Stimulated activated CD8-positive, alpha-beta memory T cell treated with anti-CD3 and anti-CD28 coated beads, Interleukin-4, amount 100 ng/mL, for 1 hour (primary cell): ENCODE measurements at places on chromosomes 11 and 22.

DNA sequence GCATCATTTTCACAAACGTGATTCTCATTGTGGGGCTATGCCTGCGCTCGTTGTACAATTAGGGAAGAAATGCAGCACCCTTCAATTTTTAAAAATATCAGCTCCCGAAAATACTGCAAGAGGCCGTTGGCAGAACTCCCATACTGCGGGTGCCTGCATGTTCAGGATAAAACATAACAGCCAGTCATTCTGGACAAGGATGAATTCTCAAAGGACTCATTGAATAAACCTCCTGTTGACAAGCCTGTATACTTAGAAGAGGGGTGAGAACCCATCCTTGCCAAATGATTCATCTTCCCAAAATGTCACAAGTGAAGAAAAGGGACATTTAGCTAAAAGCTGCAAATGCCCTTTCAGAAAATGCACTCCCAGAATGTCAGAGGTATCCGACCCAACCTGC is 141.9 kb downstream of the CSNK2A3 start:
- no peak for DNase-seq

DNA sequence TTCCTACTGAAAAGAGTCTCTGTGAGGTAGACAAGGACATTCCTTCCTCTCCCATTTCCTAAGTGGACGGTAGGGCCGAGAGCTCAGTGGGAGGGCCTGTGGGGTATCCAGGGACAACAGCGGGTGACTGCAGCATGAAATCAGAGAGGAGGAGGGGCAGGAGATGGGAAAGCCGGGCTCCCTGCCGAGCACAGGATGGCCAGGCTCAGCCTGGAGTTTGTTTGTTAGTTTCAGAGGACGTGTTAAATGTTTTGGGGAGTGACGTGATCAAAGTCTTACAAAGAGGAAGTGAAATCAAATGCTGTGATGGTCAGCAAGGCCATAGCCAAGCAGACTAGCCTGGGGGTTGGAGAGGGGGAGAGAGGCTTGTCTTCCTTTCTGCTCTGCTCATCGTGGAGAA is 152.7 kb downstream of the ADAMTS15 start:
- no peak for DNase-seq

GRCh38 chr11:71200761-71201160 is 51.6 kb downstream of the SHANK2 start:
- DNase-seq: no peak

DNA sequence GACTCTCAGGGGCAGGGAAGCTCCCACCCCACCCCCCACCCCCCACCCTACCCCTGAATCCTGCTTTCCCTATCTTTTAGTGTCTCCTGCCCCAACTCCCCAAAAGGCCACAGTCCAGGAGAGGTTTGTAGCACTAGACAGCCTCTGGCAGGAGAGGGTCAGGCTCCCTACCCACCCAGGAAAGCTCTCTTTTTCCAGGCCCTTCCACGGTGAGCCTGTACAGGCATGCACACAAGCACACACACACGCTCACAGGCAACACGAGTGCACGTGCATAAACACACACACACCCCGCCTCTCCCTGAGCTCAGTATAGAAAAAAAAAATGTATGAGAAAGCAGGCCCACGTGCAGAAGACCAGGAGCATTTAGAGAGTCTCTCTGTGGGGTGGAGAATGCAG is 414.0 kb downstream of the MN1 start:
- DNase-seq: no peak

- no peak for DNase-seq
Measured at GRCh38 chr22:31253949-31254348, 38.3 kb downstream of the PIK3IP1 start.

DNA sequence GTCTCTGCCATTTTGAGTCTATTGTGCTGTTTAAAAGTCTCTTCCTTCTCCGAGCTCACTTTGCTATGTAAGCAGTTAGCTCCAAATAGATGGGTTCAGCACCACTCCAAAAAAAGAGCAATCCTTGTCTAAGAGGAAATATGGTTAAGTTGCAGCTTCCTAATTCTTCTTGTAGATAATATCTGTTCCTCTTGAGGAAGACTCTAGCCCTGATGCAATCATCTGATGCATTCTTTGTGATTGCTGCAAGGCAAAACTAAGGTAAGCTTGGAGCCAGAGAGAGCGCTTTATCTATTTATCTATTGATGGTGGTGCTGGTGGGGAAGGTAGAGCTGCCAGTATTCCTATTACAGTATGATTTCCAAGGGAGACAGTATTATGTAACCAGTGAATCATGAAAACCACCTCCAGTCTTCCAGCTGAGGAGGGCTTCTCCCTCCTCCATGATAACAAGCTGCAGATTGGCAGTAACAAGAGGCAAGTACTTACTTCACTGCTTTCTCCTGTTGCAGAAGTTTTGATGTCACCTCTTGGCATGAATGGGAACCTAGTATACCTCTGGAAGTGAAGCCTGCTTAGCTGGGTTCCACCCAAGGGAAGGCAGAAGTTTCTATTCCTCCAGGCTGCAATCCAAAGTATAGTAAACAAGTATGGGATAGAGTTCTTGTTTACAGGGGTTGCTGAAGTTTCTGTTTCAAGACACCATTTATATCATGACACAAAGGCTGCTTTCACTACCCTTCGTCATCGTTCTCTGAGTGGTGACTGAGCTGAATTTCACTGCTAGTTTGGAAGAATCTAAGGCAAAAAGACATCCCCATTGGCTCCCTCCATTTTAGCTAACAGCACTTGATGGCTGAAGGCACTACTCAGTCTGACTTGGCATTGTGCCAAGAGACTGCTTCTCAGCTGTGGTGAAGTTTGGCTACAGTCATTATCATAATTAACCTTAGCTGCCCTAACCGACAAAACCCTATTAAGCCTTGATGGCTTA is 49.7 kb downstream of the FDX1 start:
- DNase-seq: no peak

GRCh38 chr22:20402960-20403778 is 9.2 kb downstream of the ZNF74 start:
- no peak for DNase-seq
